ENCODE measurements at places on chromosomes 2 and 18.

GRCh38 chr2:15325296-15325695 is 235.8 kb downstream of the NBAS start:
- DNase-seq, result no peak

DNA sequence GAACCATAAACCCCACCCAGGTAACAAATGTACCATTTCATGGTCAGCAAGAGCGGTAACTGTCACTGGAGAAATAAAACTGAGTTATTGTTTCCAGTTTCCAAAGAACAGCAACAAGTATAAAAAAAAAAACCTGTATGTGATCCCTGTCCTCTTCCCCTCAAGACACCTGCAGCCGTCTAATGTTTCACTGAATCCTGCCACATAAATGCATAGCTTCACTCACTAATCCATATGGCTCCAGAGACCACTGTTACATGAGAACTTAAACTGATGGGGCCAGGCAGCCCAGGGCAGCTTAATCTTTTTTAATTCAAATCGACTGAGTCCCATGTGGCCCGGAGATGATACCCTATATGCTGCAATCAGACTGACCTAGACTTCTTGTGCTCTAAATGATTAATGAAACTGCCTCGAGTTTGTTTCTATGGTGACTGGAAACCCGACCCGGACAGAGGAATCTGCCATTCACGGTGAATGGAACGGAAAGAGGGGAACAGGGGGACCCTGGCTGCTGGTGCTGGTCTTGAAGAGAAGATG is 60.9 kb upstream of the SIX2 start:
- no peak for DNase-seq

DNA sequence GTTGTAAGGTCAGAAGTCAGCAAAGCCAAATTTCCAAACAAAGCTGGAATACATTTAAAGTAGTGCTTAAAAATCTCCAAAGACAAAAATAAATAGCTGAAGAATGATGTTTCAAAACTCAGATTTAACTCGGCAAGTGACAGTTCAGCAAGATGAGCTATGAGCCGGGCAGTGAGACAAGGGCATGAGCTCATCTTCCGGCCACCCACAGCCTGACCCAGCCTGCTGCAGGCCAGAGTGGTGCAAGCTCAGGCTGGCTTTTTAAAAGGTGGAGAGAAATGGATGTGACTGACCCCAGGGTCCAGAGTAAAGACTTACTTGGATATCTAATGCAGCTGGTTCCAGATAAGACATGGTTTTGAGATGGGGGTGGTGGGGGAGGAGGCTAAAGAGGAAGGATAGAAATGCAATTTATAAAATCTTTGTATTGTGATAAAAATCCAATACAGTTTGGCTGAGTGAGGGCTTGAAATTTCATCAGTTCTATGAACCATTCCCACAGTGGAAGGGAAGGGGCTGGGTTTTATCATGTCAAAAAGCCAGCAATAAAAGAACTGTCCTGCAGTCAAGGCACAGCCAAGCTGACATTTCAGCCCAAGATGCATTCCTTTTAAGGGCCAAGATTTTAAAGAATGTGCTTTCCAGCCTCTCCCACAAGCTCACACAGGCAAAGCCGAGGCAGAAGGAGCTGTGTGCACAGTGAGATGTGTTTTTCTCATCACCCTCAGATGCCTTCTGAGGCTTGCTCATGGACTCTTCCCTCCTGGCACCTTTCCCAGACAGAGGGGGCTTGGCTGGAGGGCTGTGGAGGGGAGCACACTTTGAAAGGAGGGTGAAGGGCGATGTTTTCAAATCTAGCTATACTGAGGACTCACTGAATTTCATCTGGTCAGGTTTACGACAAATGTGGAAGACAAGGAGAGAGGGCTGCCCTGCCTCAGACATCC is 97.9 kb upstream of the KLHL29 start:
- no peak for DNase-seq

GRCh38 chr2:53584986-53585385 is 182.6 kb upstream of the CHAC2 start:
- DNase-seq, result no peak

DNA sequence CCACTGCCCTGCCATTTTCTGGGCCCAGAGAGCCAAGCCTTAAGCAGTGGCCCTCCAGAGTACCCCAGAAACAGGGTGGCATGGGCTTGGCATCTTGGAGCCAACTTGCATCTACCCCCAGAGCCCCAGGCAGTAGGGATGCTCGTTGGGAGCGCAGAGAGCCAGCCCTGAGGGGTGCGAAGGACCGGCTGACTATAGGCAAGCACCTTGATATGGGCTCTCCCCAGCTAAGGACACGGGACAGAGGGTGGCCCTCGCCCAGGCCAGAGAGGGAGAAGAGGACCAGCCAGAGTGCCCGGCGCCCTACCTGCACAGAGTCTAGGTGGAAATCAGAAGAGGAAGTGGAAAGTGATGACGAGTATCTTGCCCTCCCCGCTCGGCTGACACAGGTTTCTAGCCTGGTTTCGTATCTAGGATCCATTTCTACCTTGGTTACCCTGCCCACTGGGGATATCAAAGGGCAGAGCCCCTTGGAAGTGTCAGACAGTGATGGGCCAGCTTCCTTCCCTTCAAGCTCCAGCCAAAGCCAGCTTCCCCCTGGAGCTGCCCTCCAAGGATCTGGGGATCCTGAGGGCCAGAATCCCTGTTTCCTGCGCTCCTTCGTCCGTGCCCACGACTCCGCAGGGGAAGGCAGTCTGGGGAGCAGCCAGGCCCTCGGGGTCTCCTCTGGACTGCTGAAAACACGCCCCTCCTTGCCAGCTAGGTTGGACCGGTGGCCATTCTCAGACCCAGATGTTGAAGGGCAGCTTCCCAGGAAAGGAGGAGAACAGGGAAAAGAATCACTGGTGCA is 16.2 kb downstream of the CEP68 start:
- DNase-seq, result no peak

DNA sequence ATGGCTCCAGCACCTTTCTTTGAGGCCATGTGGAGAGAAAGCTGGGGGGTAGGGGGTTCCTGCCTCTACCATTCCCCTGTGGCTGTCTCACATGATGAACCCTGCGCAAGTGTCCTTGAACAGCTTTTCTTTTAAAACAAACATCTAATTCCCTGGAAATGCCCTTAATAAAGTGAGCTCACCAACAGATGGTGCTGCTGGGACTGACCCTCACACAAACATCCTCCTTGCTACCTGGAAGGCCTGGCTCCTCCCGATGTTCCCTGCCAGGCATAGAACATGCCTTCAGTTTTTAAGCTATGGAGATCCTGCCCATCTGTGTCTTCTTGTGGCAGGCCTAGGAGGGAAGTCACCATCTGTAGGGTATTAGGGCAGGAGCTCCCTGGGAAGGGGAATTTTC is 60.7 kb upstream of the GATA6 start:
- no peak for DNase-seq

- no peak for DNase-seq
Measured at GRCh38 chr2:4937550-4937949, 754.6 kb upstream of the SOX11 start.

- DNase-seq, result no peak
Measured at GRCh38 chr2:48200620-48201293, 294.5 kb upstream of the FBXO11 start.

- DNase-seq, result no peak
Measured at GRCh38 chr2:120498121-120498520, 152.2 kb downstream of the INHBB start.

- no peak for DNase-seq
Measured at GRCh38 chr2:136219963-136220362, 102.0 kb upstream of the CXCR4 start.

GRCh38 chr2:156321243-156321904 is 11.1 kb downstream of the NR4A2 start:
- no peak for DNase-seq

- DNase-seq, result no peak
Measured at GRCh38 chr18:33696332-33697162, 118.5 kb downstream of the ASXL3 start.

DNA sequence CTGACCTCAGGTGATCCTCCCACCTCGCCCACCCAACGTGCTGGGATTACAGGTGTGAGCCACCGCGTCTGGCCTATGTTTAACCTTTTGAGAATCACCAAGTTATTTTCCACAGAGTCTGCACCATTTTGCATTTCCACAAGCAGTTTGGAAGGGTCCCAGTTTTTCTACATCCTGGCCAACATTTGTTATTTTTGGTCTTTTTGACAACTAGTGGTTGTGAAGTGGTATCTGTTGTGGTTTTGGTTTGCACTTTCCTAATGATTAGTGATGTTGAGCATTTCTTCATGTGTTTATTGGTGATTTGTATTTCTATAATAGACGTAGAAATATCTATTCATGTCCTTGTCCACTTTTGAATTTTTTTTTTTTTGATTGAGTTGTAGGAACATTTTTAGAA is 67.9 kb downstream of the BIRC6 start:
- DNase-seq, result no peak

DNA sequence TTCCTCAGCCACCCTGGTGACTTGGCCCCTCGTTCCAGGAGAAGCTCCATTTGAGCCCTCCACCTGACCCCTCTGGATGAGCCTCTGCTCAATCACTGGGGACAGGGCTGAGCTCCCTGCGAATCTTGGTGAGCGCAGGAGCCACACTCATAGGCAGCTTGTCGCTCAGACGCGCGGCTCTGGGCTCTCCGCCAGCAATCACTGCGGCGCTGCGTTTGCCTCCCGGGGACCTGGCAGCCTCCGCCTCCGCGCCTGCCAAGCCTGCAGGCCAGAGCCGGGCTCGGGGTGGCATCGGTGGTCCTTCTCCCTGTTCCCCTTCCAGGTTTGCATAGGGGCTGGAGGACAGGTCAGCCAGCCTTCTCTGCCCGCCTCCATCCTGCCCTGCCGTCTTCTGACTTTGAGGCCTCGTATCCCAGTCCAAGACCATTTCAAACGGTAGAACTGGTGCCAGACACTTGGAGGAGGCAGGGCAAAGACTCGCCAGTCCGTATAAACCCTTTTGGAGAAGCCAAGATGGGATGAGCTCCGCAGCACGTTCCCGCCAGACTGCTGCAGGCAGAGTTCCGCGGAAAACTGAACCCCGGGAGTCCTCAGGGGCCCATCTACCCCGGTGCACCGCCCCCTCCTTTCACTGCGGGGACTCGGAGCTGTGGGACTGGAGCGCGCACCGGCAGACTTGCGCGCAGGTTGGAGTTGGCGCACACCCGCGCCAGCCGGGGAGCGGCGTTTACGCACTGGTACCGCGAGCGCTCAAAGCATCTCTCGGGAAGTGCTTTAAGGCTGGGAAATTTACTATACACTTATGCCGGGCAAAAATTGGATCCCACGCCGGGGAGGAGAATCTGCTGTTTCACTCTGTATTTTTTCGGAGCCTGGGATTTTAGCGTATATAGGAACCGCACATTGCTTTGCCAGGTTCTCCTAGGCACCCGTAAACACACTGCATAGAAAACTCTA is 1.1 kb upstream of the TACR1 start:
- DNase-seq, result peak; percentile 10

DNA sequence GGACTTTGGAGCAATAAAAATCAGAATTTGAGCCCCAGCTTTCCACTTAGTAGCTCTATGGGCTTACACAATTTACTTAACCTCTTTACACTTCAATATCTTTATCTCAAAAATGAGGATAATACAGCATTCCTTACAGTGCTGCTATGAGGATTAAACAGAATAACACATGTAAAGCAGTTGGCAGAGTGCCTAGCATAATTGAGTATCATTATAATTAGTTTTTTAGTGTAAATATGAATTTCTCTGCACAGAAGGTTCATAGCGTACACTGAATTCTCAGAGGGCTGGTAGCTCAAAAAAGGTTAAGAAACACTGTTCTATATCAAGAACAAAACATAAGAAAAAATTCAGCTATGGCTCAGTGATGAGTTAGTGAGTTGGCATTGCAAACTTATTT is 190.4 kb upstream of the CYP26B1 start:
- DNase-seq, result no peak

- DNase-seq, result no peak
Measured at GRCh38 chr2:12293874-12294273, 422.9 kb upstream of the TRIB2 start.

- DNase-seq, result no peak
Measured at GRCh38 chr2:24273598-24273997, 86.7 kb downstream of the ITSN2 start.

- no peak for DNase-seq
Measured at GRCh38 chr2:174760845-174761473, 3.3 kb downstream of the CHRNA1 start.

GRCh38 chr2:40440835-40441234 is 11.1 kb downstream of the SLC8A1 start:
- no peak for DNase-seq

DNA sequence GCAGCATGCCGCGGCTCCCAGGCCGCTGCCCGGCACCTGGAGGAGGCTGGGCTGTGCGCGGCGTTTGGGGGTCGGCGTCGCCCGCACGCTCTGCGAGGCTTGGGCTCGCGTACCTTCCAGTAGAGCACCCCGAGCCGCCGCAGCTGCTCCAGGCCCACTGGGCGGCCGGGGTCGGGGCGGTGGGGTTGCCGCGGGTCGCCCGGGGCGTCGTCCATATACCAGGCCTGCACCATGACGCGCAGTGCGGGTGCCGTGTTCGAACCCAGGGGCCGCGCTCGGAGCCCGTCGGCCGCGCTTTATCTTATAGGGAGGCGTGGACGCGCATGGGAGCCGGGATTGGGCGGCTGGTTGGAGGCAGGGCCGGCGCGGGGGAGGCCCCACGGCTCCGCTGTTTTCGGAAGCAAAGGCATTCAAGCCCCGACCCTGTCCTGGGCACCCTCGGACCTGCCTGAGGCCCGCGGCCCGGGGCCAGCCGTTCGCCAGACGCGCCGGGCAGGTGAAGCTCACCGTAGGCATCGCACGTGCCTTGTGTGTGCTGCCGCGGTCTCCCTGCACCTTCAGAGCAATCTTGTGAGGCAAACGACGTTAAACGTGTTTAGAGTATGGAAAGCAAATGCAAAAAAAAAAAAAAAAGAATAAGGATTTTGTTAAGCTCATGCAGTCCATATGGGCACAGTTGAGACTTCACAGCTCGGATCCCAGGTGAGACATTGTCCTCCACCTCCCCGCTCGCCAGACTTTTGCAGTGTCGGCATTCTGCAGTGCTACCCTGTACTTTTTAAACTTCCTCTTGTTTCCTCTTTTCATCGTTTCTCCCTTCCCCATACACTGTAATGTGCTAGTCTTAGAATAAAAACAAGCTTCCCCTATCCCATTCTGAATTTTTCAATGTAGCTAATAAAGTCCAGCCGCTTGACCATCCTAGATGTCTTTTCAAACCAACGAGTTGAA is at the start of gene ADI1:
ADI1 (minus strand) TSS at position 277 of the 951 bp plus-strand sequence; CDS start at position 233, 44 bp downstream.
- DNase-seq, result peak; percentile 86

GRCh38 chr18:47050468-47050867 is 15.0 kb upstream of the ELOA2 start:
- DNase-seq, result no peak

- DNase-seq, result no peak
Measured at GRCh38 chr2:168643979-168644378, 158.5 kb upstream of the NOSTRIN start.

DNA sequence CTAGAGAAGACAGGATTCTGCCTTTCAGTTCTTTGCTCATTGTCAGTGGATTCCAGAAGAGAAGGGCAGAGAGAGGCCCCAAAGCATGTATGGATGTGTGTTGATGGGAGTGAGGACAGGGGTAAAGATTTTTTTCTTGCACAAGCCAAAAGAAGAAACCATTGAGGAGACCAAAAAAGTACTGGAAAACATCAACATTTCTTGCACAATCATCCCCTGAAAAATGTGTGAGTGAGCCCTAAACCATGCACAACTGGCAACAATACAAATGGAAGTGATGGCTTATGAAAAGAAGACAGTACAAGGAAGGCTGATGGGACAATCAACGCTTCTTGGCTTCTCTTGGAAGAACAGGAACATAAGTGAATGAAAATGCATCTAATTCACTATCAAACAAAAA is 5.6 kb upstream of the SMAD7 start:
- DNase-seq, result no peak

Measured in C1 segment of cervical spinal cord (tissue), 14 donors.